ENCODE measurements at places on chromosomes 1 and 21.
A peak's percentile ranks its signal among the peaks of the same experiment; 100 is the strongest.

GRCh38 chr1:19704247-19705113 lies 39.8 kb downstream of the HTR6 start:
- DNase-seq, result peak; percentile 78

DNA sequence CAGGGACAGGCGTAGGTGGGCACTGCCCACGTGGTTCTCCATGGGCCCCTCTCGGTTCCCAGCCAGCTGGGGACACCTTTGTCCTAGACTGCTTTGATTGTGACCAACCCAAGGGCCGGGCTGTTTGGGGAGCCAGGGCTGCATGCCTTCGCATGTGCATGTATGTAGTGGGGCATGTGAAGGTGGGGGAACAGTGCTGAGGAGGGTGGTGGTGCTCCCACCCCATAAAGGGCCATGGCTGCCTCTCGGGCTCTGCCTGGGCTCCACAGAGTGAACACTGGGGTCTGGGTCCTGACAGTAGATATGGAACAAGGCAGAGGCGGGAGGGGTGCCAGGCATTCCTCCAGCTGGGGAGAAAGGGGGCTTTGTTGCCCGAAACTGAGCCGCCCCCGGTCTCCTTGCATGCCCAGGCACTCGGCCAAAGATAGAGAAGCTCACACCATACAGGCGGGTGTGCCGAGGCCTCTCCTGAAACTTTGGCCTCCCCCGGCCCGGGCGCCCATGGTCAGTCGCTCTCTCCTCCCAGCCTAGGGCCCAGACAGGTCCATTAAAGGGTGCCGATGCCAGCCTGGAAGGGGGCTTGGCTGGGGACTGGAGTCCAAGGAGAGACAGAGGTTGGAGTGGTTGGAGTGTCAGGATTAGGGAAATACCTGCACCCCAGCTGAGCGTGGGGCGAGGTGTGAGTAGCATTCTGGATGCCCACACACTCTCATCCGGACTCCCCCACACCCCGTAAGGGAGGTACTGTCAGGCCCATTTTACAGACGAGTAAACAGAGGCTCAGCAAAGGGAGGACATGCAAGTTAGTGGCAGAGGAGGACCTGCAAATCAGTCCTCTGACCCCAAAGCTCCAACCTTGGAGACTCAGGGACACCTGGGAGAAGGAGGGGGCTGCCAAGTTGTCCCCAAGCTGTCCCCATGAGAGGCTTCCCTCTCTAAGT lies 41.1 kb downstream of the EPHA2 start:
- no peak for DNase-seq

DNA sequence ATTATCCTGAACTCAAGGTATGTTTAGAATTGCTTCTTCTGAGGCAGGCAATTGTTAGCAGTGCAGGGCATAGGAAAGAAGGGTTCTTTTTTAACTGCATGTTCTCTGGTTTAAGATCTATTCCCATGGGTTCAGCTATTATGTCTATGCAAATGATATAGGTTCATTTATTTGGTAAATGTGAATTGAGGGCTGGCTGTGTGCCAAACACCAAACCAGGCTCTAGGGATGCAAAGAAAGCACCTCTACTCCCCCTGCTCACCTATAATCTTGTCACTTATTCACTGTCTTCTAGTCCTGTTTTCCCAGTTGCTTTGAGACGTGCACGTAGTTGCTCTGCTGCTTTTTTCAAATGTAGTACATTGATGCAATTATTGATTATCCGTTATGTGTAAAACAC lies 691 bp upstream of the KIFAP3 start:
- DNase-seq, result no peak

DNA sequence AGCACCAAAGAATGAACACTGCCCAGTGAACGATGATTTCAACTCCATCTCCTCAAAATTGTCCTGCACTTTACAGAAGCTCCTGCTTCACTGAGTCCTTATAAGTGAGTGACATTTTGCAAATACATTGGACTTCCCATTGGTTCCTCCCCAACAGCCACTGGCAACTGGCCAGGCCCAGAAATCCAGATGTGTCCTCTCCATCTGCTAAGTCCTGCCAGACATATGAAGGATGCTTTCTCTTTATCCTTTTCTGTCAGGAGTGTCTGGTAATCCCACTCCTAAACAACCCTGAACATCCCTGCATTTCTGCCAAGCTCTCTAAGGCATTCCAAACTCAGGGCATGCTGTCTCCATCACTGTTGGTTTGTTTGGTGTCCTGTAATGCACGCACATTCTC lies 271.8 kb downstream of the RRAGC start:
- DNase-seq, result no peak

DNA sequence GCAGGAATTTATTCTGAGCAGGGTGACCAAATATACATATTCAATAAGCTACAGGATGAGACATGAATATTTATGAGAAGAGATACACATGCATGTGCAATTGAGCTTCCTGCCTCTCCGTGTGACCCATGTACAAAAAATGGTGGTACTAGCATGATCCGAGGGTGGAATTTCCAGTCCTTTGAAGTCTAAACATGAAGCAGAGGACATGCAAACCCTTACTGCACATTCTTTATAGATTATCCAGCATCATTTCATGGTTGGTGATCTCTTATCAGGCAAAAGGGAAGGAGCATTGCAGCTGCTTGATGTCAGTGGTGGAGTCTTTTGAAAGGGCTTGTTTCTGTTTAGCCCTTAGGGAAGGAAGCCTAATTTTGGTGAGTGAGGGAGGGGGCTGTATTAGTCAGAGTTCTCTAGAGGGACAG lies 448.6 kb downstream of the SETD4 start:
- DNase-seq, result no peak

- DNase-seq, result peak; percentile 90
Measured at GRCh38 chr1:19436716-19437476, 48.4 kb downstream of the CAPZB start.

GRCh38 chr1:173364827-173365226 lies 112.3 kb upstream of the PRDX6 start:
- no peak for DNase-seq

- DNase-seq, result peak; percentile 81
Measured at GRCh38 chr21:46078978-46079351, 18.9 kb upstream of the COL6A2 start.

GRCh38 chr1:116111524-116112021 lies 374 bp downstream of the MAB21L3 start:
- DNase-seq, result no peak

DNA sequence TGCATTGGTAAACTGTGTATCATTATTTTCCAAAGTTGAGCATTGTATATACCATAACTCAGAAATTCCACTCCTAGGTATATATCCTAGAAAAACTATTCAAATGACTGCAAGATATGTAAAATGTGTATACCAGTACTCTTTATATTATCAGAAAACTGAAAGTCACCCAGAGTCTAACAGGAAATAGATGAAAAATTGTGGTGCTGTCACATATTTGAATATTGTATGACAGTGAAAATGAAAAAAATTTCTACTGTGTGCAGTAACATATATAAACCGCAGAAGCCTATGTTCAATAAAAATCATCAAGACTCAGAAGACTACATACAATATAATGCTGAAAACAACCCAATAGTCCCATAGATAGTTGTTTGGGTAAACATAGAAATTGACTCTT lies 74.4 kb upstream of the LYPLAL1 start:
- DNase-seq, result no peak

GRCh38 chr1:231408528-231409094 lies 13.5 kb downstream of the EGLN1 start:
- DNase-seq, result no peak

DNA sequence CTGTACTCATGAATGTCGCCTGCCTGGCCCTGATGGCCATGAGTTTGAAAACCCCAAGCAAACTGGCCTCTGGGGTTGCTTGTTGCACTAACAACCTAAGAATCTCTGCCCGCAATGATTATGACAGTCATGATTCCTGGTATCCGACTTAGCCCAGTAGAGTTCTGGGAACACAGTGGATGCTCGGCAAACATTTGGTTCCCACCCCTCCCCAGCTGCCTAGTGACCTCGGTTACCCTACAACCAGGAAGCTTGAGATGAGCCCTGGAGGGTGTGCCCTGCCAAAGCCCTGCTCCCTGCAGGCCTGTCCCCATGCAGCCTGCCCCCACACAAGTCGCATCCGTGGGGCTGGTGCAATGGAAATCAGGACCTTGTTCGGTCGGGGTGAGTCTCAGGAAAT lies 76.0 kb upstream of the ZBTB40 start:
- DNase-seq, result no peak

- no peak for DNase-seq
Measured at GRCh38 chr1:181149326-181150125, 61.0 kb downstream of the IER5 start.

- DNase-seq, result no peak
Measured at GRCh38 chr1:42753070-42753469, 13.0 kb upstream of the CLDN19 start.

- DNase-seq, result no peak
Measured at GRCh38 chr1:56003846-56004245, 575.5 kb downstream of the PLPP3 start.

- DNase-seq, result no peak
Measured at GRCh38 chr1:193417945-193418744, 231.7 kb upstream of the B3GALT2 start.

- DNase-seq, result no peak
Measured at GRCh38 chr1:42141978-42142377, 11.2 kb upstream of the GUCA2B start.

DNA sequence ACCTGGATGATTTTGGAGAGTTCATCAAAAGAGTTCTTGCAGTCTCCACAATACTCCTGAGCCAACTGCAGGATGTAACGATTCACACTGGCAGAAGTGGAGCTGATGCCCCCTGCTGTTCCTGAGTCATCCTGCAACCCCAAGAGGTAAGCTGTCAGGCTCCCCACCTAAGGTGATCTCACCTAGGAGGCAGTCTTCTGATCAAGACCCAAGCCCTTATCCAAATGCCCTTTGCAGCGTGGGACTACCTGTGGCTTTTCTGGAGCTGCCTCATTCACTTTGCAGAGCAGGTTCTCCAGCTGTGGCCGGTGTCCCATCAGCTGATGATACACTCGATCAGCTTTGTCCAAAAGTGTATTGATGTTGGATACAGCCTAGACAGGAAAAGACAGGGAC lies 96.4 kb downstream of the UBR4 start:
- no peak for DNase-seq

- no peak for DNase-seq
Measured at GRCh38 chr21:36902331-36902730, 64.1 kb downstream of the HLCS start.

GRCh38 chr1:36387141-36387949 lies 1.6 kb upstream of the STK40 start:
- DNase-seq, result peak; percentile 59

DNA sequence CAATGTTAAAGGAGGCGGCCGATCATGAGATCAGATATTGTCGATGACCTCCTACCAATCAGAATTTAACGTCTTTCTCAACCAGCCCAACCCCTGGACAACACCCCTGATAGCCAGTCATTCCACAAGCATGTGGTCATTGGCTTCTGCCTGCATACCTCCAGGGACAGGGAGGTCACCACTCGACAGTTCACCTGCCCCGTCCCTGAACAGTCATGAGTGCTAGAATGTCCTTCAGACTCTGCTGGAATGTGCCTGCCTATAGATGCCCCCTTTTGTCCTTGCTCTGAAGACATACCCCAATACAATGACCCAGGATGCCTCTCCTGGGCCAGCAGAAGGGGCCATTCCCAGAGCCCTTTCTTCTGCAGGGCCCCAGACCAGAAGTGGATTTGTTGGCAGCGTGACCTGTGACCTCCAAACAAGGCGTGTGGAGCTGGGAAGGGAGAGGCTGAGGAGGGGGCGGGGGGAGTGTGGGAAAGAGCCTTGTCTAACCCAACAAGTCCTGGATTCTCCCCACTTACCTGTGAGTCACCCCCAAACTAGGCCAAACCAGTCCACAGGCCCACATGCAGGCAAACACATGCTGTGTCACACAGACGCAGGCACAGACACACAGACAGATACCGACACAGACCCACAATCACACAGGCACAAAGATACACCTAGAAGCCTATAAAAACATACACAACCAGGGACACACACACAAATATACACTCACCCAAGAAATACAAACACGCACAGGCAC lies 2.2 kb downstream of the CRYBG2 start:
- DNase-seq, result no peak

- DNase-seq, result no peak
Measured at GRCh38 chr1:21000245-21000594, 176.5 kb downstream of the EIF4G3 start.

DNA sequence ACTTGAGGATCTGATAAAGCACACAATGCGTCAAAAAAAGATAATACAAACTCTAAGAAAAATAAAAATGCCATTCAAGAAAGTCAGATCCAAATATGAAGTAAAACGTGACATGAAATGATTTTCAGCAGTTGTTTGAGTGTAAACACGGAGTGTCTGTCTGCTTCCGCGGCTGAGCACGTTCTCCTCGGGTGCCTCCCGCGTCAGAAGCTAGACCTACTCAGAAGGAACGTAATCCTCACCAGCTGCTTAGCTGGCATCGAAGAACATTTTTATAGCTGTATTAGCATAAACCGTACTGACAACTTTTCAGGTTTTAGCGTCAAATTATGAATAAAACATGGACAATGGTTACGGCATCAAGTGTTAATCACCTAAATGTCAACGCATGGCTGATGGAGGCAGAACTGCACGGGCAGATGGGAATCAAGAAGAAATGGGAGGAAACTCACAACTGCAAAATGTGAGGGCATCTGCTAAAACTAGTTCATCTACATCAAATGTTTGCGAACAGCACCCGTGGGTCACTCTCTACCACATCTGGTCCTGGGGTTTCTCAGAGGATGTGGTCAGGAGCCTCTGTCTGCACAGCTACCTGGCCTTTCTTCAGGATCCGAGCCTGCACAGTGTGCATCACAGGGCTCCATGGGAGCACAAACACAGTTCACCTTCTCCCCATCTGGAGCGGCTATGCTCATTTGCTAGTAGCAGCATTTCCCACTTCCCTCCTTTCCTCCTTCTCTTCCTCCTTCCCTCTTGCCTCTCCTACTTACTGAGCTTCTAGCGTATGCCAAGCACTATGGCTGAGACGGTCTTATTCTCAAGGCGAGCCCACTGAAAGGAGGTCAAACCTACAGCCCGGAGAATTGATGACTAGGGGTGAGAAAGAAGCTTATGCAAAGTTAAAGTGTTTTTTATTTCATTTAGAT lies 40.0 kb downstream of the RCAN1 start:
- DNase-seq, result no peak

DNA sequence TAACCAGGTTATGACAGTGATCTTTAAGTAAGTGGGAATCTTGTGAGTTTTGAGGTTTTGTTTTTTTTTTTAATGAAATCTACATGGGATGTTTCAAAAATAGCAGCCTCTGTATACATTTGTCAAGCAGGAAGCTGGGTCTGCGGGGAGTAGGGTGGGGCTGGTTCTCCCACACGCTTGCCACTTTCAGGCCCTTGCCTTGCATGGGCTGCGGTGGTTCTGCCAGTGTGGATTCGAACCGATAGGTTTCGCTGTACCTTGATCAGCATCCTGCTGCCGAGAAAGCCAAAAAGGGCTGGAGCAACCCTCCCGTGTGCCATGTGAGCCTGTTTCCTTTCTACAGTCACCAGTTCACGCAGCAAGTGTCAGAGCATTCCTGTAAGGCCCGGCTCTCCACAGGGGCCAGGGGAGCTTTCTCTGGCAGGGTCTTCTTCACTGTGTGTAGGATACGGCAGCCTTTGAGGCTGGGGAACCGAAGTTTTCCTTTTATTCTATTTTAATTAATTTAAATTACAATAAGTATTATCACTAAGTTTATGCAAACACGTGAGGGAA lies 79.2 kb upstream of the SAMD11 start:
- DNase-seq, result no peak

Data from tibial artery (tissue), 4 donors.